ENCODE measurements at places on chromosomes 3 and 15.

DNA sequence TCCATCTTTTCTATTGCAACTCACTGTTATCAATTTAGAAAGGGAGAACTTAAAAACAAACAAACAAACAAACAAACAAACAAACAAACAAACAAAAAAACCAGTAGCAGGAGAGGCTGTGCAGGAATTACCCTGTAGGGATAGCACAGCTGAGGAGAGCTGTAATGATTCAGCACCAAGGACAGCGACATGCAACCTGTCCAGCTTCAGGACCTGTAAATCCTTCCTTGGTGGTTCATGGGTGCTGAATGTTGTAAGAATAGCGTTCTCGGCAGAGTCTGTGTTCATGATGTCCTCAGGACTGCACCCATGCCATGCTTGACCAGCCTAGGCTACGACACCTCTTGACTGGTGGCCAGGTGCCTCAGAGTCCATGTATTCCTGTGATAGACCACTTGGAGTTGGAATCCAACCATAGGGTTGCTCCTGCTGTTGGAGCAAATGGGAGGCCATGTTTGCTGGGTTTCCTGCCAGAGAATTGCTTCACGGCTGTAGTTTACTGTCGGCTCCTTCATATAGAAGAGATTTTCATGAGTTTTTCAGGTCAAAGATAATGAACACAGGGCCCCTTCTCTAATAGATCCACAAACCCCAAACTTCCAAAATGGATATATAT, 65.9 kb downstream of the CACNA2D3 start:
- DNase-seq, result peak; percentile 66

DNA sequence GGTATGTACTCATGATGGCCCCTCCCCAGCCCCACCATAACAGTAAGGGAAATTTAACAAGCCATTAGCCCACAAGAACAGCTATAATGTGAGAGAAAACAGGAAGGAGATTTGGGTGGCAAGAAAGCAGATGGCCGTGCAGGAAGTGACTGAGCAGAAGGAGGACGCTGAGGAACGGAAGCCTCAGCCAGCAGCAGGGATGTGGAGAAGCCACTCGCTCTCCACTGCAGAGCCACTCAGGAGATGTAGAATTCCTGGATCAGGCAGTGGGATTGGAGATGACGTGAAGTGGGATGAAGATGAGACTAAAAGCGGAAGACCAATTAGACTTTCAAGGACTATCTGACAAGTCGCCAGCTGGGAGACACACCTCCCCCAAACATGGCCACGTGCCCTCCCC, 31.2 kb downstream of the PRR23E start:
- DNase-seq, result no peak

- DNase-seq, result no peak
Observed at GRCh38 chr15:77739591-77740378, 107.1 kb upstream of the LINGO1 start.

GRCh38 chr15:81507831-81508230, 133.8 kb upstream of the TMC3 start:
- no peak for DNase-seq

DNA sequence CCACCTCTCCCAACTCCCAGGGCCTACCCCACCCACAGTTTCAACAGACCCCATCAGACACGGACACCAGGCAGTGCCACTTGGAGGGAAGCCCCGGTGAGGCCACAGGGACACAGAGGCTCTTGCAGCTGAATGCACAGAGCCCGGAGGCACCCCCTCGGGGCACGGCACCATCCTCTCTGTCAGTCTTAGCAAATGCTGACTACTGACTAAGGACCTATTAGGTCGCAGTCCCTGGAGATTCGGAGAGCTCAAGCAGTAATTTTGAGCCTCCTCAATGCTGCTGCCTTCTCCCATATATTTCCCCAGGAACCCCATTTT, 79.9 kb downstream of the VGLL4 start:
- DNase-seq, result no peak

DNA sequence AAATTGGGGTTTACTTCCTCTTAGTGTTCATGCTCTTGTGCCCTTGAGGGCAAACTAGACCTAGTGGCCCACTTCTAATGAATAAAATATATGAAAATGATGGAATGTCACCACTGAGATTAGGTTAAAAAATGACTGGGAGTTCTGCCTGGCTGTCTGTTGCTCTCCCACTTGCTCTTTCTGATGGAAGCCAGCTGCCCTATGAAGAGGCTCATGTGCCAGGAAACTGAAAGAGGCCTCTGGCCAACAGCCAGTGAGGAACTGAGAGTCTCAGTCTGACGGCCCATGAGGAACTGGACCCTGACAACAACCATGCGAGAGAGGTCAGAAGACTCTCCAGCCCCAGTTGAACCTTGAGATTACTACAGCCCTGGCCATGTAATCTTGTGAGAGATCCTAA, 107.1 kb upstream of the FHIT start:
- DNase-seq, result peak; percentile 43

- DNase-seq, result no peak
Observed at GRCh38 chr3:106126067-106126845, 257.4 kb upstream of the CBLB start.

DNA sequence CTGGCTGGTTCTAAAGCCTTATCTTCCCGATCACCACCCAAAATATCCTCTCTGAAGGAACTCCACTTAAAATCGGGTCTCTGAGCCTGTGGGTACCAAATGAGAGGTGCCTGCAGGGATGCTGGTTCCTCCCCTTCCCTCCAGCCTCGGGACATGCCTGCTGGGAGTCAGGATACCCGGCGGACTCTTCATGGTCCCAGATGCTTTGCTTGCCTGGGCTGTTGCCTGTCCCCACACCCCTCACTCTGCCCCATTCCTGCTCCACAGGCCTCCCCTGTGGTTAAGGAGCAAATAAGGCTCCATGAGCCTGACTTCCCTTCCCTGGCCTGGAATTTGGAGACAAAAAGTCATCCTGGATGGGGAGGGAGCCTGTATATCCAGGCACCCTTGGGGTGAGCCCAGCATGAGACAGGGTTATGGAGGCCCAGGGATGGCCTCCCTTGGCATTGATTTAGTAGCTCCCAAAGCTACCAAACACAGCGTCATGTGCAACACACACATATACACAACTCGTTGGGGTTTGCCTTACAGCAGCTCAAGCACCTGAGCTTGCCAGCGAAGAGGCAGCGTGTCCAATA, 12.3 kb upstream of the CORO2B start:
- DNase-seq, result no peak

DNA sequence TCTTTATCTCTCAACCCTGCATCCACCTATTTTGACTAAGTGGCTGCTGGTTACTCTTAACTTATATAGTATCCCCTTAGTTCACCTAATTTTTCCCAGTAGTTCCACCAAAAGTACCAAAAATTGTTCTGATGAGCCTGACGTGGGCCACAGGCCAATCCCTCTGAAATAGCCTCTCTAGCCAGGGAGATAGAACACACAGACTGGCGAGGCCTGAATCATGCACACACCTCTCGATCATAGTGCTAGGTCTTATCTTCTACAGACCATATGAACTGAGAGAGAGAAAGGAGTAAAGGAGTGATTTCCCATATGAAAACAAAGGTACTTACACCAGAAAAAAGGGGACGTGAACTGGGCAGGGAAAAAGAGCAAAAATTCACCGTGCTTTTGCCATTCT, 72.5 kb upstream of the ADAMTS9 start:
- DNase-seq, result no peak

- DNase-seq, result no peak
Observed at GRCh38 chr3:40588406-40588805, 63.6 kb downstream of the ZNF621 start.

- DNase-seq, result peak; percentile 99
Observed at GRCh38 chr3:123884203-123884831, at the start of gene MYLK. Gene MYLK, minus strand, starts transcription at chr3:123884332. Its CDS starts 90,491 bp downstream, at chr3:123793841.

GRCh38 chr15:85485956-85486567, 105.7 kb downstream of the AKAP13 start:
- peak; percentile 72 for DNase-seq

DNA sequence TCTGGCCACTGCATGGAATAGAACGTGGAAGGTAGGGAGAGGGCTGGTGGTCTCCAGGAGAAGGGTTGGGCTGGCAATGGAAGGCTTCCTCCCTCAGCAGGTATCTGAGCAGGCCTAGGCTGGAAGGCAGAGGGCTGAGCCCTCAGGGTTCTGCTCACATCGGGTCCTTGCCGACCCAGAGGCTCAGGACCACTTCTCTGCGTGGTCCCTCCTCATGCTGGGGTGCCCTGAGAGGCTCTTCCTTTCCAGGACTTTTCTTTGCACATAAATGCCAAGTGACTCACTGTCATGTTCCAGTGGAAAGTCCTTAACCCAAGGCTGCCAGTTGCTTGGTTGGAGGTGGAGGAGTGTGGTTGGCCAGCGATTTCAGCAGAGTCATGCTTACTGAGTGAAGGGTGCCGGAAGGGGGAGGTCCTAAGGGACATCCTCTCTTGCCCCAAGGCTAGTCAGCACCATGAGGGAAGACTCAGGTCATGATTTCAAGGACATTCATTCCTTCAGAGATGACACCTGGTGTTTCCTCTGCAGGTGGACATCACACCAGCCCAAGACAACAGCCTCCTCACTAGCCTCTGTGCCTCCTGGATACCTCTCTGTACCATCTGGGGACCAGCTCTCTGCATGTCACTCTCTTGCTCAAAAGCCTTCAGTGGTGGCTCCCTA, 8.2 kb downstream of the SLC6A6 start:
- DNase-seq, result peak; percentile 98

DNA sequence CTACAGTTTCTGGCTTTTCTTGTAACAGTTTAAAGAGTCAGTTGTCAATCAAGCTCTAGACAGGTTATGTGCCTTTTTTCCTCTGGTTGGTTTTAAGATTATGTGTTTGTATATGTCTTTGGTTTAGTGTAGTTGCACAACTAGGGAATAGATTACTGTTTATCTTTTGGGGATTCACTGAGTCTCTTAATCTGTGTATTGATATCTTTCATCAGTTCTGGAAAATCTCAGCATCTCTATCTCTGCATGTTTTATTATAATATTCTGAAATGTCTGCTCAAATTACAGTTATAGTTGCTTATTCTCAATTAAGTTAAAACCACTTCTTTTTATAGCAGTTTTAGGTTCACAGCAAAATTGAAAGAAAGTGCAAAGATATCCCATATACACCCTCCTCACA, 14.3 kb downstream of the DUT start:
- DNase-seq, result no peak

DNA sequence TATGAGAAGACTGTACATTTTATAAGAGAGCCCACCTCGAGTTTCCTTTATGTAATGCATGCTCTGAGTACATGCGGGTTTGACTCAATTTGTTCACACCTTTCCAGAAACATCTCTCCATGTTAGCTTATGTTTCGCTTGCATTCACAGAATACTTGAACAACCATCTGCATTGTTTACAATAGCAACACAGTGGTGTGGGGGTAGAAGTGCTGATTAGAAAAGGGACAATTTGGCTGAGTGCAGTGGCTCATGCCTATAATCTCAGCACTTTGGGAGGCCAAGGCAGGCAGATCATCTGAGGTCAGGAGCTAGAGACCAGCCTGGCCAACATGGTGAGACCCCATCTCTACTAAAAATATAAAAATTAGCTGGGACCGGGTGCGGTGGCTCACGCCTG, 60.9 kb downstream of the NCEH1 start:
- no peak for DNase-seq

GRCh38 chr3:160981217-160981938, 123.8 kb downstream of the B3GALNT1 start:
- no peak for DNase-seq

- peak; percentile 42 for DNase-seq
Observed at GRCh38 chr3:190076136-190076535, 44.6 kb downstream of the P3H2 start.

DNA sequence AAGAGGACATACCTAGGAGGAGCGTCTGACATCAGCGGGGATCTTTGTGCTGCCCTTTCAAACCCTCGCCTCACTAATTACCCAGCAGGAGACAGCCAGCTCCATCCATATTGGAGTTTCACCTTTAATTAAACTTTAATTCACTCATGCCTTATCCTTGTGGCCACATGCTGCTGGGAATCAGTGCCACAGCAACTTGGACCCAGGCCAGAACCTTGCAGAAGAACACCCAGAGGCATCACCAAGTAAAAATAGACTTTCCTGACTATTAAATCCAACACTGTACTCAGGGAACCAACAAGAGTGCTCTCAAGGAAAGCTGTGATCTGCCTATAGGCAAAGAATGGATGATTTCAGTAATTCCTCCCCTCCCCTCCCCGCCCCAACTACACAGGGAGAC, 23.9 kb downstream of the EIF1B start:
- DNase-seq, result peak; percentile 66

DNA sequence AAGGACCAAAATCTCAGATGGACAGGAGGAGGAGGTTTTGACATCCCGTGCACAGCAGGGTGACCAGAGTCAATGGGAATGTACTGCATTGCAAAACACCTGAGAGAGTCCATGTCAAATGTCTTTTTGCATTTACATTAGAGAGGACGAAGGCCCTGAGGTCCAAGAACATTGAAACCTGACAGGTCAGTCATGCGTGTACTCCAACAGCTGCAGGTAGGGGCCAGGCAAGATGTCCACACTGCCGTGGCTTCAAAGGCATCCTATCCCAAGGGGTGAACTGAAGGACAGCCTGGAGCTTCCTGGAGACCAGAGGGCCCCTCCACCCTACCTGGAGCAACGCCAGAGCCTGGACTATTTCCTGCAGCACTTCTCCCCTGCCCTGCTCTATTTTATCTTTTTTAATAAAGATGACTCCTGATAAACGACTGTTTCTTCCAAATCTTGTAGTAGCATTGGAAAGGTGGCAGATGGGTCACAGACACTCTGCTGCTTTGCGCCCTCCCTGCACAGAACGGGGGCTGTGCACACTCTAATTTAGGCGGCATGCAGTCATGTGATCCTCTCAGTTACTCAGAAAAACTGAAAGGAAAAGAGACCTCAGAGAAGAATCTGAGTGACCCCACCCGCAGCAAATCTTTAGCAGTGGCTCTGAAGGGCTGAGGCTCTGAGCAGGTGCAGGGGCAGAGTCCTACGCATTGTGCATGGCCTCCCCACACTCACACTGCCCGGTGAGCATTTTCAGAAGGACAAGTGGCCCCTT, 68.2 kb downstream of the HMCES start:
- DNase-seq, result no peak

- no peak for DNase-seq
Observed at GRCh38 chr3:14428087-14429033, 26.0 kb downstream of the SLC6A6 start.

DNA sequence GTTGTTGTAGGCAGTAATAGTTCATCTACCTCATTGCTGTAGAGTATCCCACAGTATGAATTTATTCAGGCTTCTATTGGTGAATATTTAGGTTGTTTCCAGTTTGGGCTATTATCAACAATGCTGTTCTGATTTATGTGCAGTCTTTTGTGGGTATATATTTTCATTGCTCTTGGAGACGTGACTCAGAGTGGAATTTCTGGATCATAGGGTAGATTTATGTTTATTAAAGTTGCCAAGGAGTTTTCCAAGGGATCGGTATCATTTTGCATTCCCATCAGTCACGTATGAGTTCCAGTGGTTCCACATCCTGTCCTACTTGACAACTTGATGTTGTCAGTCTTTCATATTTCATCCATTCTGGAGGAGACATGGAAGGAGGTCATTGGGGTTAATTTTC, 8.4 kb upstream of the HRH1 start:
- DNase-seq, result peak; percentile 86

- DNase-seq, result peak; percentile 41
Observed at GRCh38 chr3:160695915-160696327, 19.0 kb downstream of the ARL14 start.

- DNase-seq, result no peak
Observed at GRCh38 chr3:38421679-38422336, 31.9 kb upstream of the ACVR2B start.

GRCh38 chr3:23203708-23204330, 692 bp downstream of the UBE2E2 start:
- DNase-seq, result peak; percentile 23

All from RPMI7951 (cell line).